Cortex of kidney (tissue), 1 donor: ENCODE measurements at places on chromosomes 7 and 10.

DNA sequence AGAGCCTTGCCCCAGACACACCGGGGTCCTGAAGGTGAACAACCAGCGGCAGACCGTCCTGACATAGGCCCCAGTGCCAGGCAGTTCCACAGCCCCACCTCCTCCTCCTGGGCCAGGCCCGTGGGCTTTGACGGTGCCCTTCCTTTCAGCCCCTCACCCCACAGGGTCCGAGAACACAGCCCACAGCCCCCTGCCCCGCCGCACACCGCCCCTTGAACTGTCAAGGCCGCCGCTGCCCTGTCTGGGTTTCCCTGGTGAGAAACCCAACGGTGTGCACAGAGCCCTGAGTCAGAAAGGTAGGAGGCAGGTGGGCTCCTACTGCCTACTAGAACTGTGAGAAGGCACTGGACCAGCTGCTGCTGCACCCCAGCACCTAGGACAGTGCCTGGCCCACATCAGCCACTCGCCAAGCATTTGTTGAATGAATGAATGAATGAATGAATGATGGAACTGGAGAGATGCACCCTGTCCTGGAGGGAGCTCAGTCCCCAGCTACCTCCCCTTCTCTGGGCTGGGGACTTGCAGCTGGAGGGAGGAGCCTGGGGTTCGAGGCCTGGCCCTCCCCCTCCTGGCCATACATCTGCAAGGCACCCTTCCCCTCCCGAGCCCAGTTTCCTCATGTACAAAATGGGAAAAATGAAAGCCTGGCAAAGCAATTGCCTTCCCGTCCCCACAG lies 117.9 kb downstream of the SLIT1 start:
- no peak for DNase-seq

GRCh38 chr7:41492603-41493002 lies 210.3 kb downstream of the INHBA start:
- DNase-seq = no peak

DNA sequence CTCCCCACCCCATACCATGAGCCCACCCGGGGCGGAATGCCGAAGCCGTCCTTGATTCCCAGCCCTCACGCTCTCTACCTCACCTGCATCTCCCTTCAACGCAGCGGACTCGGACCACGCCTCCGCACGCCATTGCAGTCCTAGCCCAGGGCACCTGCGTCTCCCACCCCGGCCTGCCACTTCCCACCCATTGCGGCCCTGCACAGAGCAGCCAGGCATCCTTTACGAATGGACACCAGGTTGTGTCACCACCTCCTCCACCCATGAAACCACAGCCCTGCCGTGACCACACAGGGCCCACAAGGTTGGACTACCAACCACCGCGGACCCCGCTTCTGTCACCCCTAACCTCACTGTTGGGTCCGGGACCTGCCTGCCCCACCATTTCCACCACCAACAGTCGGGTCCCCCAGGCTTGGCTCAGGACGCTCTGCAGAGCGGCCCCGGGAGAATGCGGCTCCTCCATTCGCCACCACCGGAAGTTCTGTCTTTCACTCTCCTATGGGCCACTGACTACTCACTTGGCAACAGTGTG lies 232.5 kb downstream of the MAD1L1 start:
- no peak for DNase-seq

GRCh38 chr10:93598157-93598556 lies 2.9 kb downstream of the RBP4 start:
- DNase-seq = no peak

GRCh38 chr10:119640875-119641526 lies 10.2 kb upstream of the BAG3 start:
- DNase-seq = no peak

DNA sequence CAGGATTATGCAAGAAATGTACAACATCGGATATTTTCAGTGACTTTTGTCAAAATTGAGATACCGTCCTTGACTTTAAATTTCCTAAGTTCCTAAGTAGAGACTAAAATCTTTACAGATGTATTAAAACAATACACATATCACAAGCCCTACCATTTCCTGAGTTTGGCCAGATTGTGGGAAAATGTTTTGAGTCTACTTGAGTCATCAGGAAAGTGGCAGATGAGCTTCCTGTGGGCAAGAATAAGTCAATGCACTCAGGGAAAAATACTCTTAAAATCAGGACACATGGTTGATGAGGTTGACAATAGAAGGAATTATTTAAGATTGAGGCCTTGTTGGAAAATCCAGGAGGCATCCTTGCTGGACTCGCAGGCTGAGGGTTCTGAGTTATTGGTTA lies 162.5 kb downstream of the SNX10 start:
- DNase-seq = no peak

DNA sequence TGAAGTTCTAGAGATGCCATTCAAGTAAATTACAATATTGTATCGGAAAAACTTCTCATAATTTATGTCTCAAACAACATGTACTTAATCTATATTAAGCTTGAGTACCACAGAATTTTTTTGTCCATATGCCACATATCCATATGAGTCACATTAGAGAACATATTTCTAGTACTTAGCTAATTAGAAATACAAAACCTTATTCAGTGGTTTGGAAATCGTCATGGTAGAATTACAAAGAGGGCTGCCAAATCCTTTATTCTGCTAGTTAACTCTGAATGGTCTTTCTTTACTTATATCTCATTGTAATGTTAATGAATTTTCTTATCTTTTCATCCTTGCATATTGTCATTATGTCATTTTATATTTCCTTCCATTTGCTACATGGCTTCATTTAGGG lies 9.0 kb upstream of the VIM start:
- DNase-seq = no peak
